NCI-H1105 treated with DMSO at 0.1 percent for 48 hours (cell line): ENCODE measurements at places on chromosomes 6 and 20.

- no peak for DNase-seq
Measured at GRCh38 chr20:62063315-62063980, 2.2 kb downstream of the TAF4 start.

- DNase-seq, result no peak
Measured at GRCh38 chr20:63270606-63271325, 1.8 kb upstream of the ARFGAP1 start.

GRCh38 chr6:84046755-84047154 is 13.2 kb downstream of the MRAP2 start:
- DNase-seq, result no peak

GRCh38 chr20:60327971-60328660 is 369.9 kb downstream of the CDH26 start:
- DNase-seq, result no peak

DNA sequence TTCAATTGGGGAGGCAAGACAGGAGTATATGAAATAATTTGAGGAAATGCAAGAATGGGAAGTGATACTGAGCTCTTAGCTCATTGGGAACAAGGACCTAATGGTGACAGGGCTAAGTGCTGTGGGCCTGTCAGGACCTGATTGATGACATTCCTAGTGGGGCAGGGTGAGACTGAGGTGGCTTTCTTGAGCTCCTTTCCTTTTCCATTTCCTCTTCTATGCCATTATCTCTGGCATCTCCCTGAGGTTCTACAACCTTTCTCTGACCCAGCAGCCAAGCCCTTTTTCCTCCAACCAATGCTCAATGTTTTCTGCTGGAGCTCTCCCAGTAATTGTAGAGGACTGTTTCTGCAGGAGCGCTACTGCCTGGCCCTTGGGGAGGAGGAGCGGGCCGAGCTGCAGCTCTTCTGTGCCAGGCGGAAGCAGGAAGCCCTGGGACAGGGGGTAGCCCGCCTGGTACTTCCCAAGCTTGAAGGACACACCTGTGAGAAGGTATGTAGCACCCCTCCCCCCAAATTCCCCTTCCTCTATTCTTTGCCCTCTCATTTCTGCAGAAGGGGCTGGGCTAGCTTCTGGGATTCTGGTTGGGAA is 2.8 kb upstream of the TOMM6 start:
- DNase-seq, result no peak

DNA sequence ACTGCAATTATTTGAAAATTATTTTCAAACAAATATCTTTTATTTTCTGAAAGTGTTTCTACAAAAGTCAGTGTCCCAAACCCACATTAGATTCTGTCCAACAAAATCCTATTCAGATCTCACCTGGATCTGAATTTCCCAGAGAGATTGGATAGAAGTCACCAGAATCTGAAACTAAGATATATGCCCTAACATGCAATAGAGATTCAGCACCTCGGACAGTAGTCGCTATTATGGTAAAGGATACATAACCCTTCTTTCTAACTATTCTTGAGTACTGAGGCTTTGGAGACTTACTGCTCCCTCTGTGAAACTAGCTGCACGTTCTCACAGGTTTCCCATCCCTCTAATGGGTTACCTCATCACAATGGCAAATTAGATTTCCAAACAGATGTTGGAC is 151.4 kb downstream of the ID4 start:
- DNase-seq, result no peak

- no peak for DNase-seq
Measured at GRCh38 chr20:60139663-60140446, 181.6 kb downstream of the CDH26 start.

DNA sequence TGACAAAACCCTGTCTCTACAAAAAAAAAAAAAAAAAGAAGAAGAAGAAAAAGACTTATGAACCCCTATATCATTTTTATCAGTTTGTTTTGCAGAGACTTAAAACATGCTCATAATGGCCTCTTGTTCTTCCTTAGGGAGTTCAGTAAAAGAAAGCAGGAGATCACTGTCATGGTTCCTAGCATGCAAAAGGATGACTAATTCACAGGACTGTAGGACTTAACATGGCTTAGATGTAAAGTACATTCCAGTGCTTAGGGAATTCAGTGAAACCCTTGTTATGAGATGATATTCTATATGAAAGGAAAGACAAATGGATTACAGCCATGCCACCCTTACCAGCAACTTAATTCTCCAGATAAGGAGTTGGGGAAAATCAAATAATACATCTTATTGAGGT is 29.5 kb downstream of the EEF1A1 start:
- DNase-seq, result no peak

GRCh38 chr20:40284611-40285010 is 404.4 kb downstream of the MAFB start:
- no peak for DNase-seq

DNA sequence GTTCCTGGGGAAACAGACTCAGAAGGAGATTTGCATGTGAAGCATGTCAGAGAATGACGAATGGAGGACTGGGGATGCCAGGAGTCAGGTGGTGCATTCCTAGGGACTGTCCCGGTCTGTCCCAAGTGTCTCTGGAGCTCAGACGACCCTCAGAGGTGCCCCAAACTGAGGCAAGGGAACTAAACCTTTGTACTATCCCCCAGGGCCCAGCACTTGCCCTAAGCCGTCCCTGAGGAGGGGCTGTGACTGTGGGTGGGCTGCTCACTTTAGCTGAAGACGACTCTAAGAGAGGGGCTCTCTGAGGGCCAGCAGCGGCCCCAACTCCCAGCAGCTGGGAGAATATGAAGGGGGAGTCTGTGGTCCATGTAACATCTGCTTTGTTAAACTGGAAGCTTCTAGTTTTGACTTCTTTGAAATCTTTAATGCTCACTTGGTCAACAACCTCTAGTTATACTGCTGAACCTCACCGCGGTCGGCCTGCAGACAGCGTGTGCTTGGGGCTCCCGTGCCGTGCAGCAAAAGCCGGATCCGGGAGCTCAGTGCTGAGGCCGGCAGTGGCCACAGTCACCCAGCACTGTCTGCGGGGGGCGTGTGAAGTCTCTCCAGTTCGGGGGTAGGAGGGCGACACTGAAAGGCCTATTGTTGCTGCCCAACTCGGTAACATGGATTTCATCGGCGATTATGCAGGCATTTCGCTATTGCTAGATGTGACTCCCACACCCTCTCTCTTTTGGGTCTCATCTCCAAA is 34.2 kb downstream of the TUBB2B start:
- no peak for DNase-seq
